ENCODE measurements at places on chromosomes 5 and 9.

GRCh38 chr9:33242609-33243134 is 2.7 kb downstream of the SPINK4 start:
- no peak for DNase-seq

- no peak for DNase-seq
Measured at GRCh38 chr9:84339503-84339902, 1.1 kb downstream of the SLC28A3 start.

- DNase-seq = no peak
Measured at GRCh38 chr9:121071756-121072421, 2.9 kb upstream of the CNTRL start.

GRCh38 chr5:67268231-67269021 is 71.8 kb upstream of the CD180 start:
- DNase-seq = no peak

DNA sequence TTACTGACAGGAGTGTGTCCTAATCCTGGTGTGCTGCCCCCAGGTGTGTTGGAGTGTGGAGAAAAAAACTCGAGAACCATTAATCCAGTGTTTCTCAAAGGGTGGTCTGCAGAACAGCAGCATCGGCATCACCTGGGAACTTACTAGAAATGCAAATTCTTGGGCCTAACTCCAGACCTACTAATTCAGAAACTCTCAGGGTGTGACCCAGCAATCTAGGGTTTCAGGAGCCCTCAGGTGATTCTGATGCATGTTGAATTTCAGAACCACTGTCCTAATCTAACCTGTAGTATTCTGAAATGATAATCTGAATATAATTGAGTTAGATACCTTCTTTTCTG is 30.0 kb upstream of the IL6ST start:
- no peak for DNase-seq

DNA sequence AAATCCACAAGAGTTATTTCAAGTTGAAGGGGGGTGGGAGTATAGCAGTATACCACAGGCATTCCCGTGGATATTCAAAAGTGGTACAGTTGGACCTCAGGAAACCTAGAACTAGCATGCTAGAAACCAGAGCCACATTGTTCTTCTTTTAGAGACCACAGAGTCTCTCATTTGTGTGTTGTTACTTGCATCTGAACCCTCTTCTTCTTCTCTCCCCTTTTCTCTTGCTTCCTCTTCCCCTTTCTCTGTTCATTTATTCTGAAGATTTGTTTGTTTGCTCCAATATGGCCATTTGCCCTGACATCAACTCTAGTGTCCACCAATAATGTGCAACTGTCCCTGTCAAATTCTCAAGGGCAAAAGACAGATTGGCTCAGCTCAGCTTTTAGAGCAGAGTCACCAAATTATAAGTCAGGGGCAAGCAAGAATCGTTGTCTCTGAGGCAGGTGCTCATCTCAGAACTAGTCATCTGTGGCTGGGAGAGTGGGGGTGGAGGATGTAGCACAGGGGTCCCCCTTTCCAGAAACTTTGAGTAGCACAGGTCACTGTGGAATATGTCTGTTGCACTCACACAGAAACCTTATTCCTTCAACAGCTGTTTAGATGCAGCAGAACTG is 321.1 kb downstream of the ARRDC3 start:
- no peak for DNase-seq

- no peak for DNase-seq
Measured at GRCh38 chr5:149205625-149206523, 64.6 kb downstream of the ABLIM3 start.

- no peak for DNase-seq
Measured at GRCh38 chr5:65791712-65792673, 70.0 kb downstream of the NLN start.

DNA sequence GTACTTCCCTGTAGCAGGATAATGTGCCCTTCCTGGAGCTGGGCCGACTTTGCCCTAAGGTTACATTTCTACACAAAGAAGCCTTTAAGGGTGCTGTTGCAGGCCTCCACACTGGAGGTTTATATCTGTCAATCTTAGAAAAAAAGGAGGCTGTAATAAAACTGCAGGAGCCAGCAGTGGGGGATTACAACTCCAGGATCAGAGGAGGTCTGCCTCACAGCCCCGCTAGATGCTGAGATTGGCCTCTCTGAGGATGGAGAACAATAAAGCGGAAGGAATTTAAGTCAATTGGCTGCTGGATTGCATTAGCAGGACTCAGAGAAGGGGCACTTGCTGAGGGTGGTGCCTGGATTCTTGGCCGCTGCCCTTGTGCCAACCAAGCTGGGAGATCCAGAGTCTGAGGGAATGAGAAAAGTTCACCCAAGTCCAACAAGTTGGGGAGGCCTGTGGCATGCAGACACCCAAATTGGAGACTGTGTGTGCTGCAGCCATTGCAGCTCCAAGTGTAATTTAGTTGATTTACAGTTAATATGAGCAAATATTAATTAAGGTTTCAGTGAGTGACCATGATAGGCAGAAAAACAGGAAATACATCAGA is 99.0 kb upstream of the SSBP2 start:
- DNase-seq = no peak

- DNase-seq = no peak
Measured at GRCh38 chr9:12698986-12699385, 5.8 kb downstream of the TYRP1 start.

DNA sequence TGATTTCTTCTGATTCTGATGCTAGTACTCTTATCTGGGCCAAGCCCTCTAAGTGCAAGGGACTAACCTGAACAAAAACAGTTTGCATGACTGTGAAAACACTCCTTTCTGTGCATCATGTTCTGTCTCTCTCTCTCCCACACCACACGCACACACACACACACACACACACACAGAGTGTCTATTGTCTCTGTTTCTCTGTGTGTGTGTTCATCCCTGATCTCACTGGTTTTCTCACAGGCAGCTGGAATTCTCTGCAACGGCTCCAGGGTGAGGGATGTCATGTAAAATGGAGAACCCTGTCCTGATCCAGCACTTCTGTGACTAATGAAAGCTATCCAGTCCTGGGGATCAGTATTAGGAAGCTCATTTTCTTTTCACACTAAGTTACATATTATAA is 453.1 kb upstream of the RGMB start:
- no peak for DNase-seq

DNA sequence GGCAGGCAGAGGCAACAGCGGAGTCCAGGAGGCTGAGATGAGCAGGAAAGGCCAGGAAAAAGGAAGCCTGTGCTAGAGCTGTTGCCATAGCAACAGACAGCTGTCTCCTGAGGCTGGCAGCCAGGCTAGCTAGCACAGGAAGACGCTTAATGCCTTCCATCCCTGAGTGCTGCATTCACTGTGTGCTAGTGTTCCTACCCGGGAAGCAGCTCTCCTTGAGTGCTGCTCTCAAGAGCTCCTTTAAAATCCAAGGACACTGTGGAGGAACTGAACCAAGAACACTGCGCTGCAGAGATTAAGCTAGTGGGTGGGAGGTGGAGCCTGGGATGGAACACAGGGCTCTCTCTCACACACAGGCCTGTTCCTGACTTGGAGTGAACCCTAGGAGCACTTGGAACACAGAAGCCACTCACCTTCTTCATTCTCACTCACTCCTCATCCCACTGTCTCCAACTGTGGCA is 53.5 kb upstream of the IL7R start:
- peak; percentile 58 for DNase-seq

DNA sequence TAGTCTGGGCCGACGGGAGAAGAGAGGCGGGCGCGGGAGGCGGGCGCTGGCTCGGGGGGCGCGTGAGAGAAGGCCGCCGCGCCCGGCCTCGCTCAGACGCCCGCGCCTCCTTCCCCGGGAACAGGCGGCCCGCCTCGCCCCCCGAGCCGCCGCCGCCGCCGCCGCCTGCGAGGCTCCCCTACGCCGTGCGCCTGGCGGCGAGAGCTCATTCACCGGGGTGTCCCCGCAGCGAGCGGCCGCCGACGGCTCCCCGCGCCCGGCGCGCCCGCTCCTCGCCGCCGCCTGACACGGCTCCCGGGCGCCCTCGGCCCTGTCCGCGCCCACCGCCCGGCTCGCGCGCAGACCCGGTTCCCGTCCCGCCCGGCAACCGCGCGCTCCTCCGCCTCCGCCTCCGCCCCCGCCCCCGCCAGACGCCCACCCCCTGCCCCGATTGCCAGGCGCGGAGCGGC is at the start of gene GNAQ:
Gene GNAQ (minus strand): TSS at position 368 of the 449 bp plus-strand sequence. CDS start 576 bp downstream, outside the sequence.
- no peak for DNase-seq

- DNase-seq = no peak
Measured at GRCh38 chr9:4514252-4515128, 24.2 kb downstream of the SLC1A1 start.

- no peak for DNase-seq
Measured at GRCh38 chr5:914174-914573, 21.5 kb downstream of the TRIP13 start.

DNA sequence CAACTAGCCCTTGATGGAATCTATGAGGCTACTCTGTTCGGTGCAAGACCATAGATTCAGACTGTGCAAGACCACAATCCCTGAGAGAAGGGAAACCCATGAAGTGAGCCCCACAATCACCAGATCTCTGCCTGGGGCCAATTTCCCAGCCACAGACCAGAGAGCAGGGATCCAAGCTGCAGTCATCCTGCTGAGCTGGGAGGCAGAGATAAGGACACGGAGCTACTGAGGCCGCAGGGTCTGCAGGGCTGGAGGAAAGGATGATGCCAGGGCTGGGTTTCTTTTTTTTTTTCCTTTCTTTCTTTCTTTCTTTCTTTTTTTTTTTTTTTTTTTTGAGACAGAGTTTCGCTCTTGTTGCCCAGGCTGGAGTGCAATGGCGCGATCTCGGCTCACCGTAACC is 47.7 kb upstream of the FUBP3 start:
- DNase-seq = no peak

- no peak for DNase-seq
Measured at GRCh38 chr9:130927995-130928900, 10.8 kb downstream of the FIBCD1 start.

DNA sequence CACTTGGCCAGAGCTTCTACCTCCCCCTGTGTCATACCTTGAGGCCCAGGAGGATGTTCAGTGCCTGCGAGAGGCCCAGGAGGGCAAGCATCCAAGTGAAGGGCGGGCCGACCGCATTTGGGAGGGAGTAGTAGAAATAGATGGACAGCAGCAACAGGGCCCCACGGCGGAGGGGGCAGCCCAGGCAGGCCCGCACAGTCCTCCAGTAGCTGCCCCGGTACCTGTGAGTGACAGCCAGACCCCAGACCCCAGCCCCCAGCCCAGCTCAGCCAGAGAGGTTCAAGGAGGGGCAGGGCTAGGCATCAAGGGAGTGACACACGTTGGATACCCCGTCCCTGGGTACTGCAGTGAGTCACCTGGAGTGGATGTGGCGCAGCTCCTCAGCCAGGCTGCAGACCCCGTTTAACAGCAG is 1.4 kb downstream of the STING1 start:
- DNase-seq = no peak

DNA sequence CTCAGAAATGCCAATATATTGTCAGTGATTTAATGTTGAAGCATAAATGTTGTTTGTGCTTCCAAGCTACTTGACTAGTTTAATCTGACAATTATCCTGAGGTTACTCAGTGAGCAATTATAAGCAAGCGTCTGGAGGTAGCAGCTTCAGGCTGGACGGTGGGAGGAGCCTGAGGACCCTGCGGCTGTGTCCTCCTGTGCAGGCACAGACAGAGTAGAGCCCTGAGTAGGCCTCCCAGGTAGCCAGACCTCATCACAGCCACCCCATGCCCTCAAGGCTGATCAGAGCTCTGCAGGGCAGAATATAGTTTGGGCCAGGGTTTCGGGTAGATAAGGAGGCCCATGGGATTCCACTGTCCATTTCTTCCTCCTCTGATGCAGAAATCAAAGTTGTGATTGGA is 153.6 kb downstream of the DRD1 start:
- no peak for DNase-seq

DNA sequence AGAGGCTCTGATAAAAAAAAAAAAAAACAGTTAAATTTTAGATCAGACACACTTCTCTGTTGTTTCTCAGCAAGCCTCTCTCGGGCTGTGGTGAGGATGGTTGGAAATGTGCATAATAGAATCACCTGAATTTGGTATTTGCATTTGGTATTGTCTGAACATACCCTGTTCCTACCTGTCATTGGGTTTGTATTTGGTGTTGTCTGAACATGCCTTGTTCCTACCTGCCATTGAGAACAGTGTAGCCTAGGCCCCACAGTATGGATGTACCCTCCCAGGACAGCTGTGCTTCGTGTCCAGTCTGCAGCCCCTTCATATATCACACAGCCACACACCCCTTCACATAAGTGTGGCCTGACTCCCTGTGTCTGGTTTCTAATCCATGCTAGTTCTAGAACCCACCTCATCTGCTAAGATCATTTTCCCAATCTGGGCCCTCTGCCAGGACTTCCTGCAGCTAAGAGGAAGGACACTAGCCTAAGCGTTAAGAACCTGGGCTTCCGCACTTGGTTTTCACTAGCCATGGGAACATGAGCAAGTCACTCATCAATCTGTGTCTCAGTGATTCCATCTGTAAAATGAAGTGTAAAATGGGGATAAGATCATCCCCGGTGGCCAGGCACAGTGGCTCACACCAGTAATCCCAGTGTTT is 49.2 kb downstream of the ITGA2 start:
- no peak for DNase-seq

DNA sequence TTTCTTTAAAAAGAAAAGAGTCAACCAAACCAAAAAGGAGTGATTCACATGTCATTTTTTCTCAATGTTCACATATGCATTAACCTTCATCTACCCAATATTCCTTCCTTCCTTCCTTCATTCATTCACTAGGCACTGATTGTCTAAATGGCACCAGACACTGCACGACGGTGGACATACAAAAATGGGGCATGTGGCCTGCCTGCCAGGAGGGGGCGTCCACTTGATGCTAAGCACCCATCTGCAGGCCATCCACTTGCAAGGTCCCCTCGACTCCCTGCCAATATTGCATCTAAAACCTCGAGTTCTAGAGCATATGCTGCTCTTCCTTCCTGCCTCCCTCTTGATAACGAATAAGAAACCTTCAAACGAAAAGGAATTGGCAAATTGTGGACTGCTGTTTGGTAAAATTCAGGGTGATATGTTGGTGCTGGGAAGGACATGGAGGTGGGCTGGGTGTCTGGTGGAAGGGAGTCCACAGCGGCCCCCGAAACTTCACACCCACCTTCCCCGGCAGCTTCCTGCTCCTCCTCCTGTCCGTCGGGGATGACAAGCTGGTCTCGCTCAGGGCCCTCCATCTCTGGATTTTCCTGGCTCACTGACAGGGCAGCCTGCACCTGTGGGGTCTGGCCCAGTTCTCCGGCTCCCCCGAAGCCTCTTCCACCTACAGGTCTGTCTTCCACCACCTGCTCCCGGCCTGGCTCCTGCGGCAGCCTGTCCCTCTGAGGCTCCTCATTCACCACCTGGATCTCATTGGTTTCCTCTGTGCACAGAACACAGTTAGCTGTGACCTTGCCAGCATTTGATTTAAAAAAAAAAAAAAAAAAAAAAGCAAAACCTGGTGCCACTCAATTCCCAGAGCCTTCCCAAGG is 64.3 kb downstream of the GOLM1 start:
- peak; percentile 42 for DNase-seq

DNA sequence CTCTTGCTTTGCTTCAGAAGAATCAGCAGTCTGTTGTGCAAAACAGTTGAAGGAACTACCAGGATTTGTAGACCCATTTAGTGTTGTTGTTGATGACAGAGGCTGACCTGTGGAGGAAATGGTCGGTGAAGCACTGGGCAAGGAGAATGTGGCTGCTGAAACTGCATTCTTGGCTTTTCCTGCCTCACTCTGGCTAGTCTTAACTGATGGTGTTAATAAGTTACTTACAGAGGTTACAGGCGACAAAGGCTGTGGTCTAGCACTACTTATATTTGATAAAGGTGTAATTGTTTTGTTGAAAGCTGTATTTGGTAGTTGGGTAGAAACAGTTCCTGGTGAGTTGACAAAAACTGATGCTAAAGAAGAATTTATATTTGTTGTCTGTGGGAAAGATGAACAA is 31.5 kb downstream of the MLANA start:
- no peak for DNase-seq
